Activated CD4-positive, alpha-beta T cell treated with anti-CD3 and anti-CD28 coated beads, Interleukin-2, amount 10 ng/mL, durations not matched to agents 7 days and 5 days (primary cell): ENCODE measurements at places on chromosomes 3 and 15. TPM values are rescaled to one million over a fixed set of nuclear protein-coding genes. Genes with fewer than 3 reads are reported as not detected.

DNA sequence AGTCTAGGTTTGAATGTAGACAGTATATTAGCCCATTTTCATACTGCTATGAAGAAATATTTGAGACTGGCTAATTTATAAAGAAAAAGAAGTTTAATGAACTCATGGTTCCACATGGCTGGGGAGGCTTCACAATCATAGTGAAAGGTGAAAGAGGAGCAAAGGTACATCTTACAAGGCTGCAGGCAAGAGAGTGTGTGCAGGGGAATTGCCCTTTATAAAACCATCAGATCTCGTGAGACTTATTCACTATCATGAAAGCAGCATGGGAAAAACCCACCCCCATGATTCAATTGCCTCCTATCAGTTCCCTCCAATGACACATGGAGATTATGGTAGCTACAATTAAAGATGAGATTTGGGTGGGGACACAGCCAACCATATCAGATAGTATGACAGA is 440.1 kb upstream of the ARHGEF26 start:
- peaks cover 3% of the 10 kb centered on the region for H3K36me3 ChIP-seq
- H3K4me1 ChIP-seq = peaks cover 8% of the 10 kb centered on the region
- no peak overlapping the region for H3K4me3 ChIP-seq
- H3K27me3 ChIP-seq = no peaks in the 10 kb centered on the region
- no peak for DNase-seq

DNA sequence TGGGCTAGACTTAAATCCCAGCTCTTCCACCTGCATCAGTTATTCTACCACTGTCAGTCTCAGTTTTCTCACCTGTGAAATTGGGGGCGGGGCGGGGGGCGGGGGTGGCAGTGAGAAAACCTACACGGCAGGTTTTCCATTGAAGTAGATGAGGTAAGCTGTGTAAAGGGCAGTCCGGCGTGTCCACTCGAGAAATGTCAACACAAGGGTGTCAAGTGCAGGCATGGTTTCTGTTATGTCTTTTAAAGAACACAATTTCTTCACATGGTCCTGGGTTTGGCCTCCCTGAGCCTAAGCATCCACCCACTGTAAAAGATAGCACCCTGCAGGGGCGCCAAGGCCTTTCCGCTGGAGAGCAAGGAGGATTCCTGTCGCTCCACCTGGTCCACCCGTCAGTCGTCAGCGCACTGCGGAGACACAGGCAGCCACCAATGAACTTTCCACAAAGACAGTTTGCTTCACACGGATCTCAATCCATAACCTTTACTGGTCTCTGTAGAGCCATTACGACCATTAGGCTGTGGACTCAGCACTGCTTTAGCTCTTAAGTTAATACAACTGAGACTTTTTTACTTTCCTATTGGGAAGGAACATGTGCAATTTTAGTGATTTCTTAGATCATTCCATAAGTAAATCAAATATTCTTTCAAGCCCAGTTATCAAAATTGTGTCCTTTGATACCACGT is 99.5 kb upstream of the FOXB1 start:
- peaks cover 3% of the 10 kb centered on the region for H3K4me1 ChIP-seq
- H3K27me3 ChIP-seq = peaks cover 39% of the 10 kb centered on the region
- H3K27ac ChIP-seq = no peak overlapping the region
- H3K36me3 ChIP-seq = no peaks in the 10 kb centered on the region
- DNase-seq = no peak

- peaks cover 74% of the 10 kb centered on the region for H3K36me3 ChIP-seq
- H3K27me3 ChIP-seq = no peaks in the 10 kb centered on the region
- H3K4me3 ChIP-seq = no peak overlapping the region
- H3K27ac ChIP-seq = no peak overlapping the region
These were observed 40.2 kb downstream of the SUCLG2 start for GRCh38 chr3:67614195-67614594.

- H3K27me3 ChIP-seq = peaks cover 2% of the 10 kb centered on the region
- no peak overlapping the region for H3K27ac ChIP-seq
- no peaks in the 10 kb centered on the region for H3K36me3 ChIP-seq
- no peak overlapping the region for H3K4me3 ChIP-seq
These were observed 238.0 kb upstream of the EOMES start for GRCh38 chr3:27960133-27960532.

- no peaks in the 10 kb centered on the region for H3K27me3 ChIP-seq
- no peaks in the 10 kb centered on the region for H3K4me1 ChIP-seq
- H3K27ac ChIP-seq = no peak overlapping the region
- H3K4me3 ChIP-seq = no peak overlapping the region
These were observed 546.4 kb upstream of the ZNF385D start for GRCh38 chr3:22297436-22297835.

DNA sequence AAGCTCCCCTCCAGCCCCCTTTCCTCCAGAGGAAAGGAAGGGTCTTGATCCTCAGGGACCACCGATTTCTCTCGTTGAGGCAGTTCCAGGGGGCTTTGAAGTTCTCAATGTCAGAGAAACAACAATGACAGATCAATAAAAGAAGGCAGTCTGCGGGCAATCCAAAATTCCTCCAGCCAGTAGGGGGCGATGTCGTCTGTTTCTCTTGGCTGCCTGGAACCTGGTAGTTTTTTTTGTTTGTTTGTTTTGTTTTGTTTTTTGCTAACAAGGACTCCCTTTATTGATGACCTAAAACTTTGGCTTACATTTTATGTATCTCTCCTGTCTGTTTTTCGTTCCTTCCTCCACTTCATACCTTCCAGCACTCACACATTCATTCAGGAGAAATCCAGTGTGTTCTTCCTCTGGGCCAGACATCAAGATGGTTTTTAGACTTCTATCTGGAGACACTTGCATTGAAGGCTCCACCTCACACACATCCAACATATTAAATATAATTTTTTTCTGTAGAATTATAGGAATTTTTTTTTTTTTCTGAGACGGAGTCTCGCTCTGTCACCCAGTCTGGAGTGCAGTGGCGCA is 276.6 kb downstream of the RPLP1 start:
- peaks cover 65% of the 10 kb centered on the region for H3K4me1 ChIP-seq
- no peak overlapping the region for H3K27ac ChIP-seq
- no peak overlapping the region for H3K4me3 ChIP-seq
- DNase-seq = peak; percentile 77
- H3K27me3 ChIP-seq = peaks cover 10% of the 10 kb centered on the region

DNA sequence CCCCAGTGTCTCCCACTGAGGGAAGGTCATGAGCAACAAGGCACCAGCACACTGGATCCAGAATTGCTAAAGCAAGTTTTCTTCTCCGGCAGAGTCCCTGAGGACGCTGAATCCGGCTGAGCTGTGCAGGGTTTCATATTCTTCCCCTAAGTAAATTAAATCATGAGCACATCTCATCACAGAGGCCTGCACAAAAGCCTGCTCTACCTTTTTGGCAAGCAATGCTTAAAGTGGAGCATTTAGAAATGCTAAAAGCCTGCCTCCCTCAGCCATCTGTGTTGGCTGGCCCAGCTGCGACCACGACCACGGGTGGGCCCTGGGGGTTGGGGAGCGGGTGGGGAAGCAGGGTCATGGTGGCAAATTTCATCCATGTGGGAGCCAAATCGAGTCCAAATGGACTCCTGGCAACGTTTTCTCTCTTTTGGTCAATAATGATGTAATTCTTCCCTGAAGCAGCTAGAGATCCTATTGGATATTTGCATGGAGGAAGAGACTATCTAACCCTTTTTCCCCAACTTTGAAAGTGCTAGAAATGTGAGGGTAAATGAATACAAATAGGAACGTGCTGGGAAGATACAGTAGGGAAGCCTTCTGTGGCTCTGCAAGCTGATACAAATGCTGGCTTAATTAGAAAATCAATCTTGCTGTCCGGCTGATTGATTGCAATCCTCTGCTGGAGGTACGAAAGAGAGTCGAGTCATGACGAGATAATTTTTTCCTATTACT is 532.8 kb upstream of the TBL1XR1 start:
- DNase-seq = no peak
- no peak overlapping the region for H3K27ac ChIP-seq
- H3K4me1 ChIP-seq = no peaks in the 10 kb centered on the region
- H3K4me3 ChIP-seq = no peak overlapping the region
- H3K27me3 ChIP-seq = no peaks in the 10 kb centered on the region

GRCh38 chr3:25907081-25907480 is 117.2 kb downstream of the OXSM start:
- no peak overlapping the region for H3K4me3 ChIP-seq
- H3K36me3 ChIP-seq = no peaks in the 10 kb centered on the region
- peaks cover 20% of the 10 kb centered on the region for H3K4me1 ChIP-seq
- H3K27me3 ChIP-seq = peaks cover 14% of the 10 kb centered on the region

DNA sequence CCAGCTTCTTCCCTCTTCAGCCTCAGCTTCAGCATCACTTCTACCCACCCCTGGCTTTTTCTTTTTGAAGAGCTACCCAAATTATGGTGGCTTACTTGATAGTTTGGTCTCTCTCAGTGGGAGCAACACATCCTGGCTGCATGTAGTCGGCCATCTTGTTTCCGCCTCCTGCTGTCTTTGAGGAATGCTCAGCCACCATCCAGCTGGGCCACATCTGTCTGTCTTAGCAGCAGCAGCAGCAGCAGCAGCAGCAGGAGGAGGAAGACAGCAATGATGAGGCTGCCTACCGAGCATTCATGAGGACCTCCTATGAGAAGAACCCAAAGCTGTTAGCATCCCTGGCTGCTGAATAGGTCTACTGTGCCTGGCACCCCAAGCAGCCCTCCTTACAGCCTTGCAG is 19.7 kb downstream of the IL16 start:
- H3K27ac ChIP-seq = no peak overlapping the region
- H3K27me3 ChIP-seq = peaks cover 15% of the 10 kb centered on the region
- H3K4me1 ChIP-seq = no peaks in the 10 kb centered on the region
- DNase-seq = no peak
- no peaks in the 10 kb centered on the region for H3K36me3 ChIP-seq

GRCh38 chr3:66497288-66497984 is 3.4 kb downstream of the LRIG1 start:
- peak; percentile 43 for DNase-seq
- peaks cover 14% of the 10 kb centered on the region for H3K27me3 ChIP-seq
- peaks cover 82% of the 10 kb centered on the region for H3K4me1 ChIP-seq
- H3K27ac ChIP-seq = peak overlapping the region; percentile 48

DNA sequence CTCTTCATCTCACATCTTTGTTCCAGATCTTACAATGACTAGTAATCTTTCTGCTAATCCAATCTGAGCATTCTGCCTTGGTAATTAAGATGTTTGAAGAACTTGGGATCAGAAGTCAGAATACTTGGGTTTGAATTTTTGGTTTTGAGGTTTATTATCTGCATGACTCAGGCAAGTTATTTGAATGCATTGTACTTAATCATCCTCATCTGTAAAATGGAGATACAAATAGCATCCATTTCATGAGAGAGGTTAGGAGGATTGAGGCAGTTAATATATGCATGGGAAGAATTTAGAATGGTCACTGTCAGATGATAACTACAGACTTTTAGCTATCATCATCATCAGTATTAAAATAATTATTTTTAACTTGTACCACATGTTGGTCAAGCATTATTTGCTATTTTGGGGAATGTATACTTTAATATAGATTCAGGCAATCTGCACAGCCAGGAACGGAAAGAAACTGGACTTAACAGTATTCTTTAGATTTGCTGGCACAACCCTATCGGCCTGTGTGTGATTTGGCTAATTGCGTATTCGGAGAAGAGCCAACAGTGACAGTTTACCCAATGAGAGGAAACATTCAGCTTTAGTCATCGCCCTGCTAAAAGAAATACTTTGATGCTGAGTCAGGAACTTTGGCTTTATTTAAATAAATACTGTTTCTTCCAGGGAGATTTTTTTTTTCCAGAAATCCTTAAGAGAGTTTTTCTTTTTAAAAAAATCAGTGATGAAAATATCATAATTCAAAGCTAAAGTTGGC is 600.0 kb downstream of the ROBO1 start:
- H3K27ac ChIP-seq = no peak overlapping the region
- no peak for DNase-seq
- H3K36me3 ChIP-seq = no peaks in the 10 kb centered on the region
- H3K4me1 ChIP-seq = no peaks in the 10 kb centered on the region

DNA sequence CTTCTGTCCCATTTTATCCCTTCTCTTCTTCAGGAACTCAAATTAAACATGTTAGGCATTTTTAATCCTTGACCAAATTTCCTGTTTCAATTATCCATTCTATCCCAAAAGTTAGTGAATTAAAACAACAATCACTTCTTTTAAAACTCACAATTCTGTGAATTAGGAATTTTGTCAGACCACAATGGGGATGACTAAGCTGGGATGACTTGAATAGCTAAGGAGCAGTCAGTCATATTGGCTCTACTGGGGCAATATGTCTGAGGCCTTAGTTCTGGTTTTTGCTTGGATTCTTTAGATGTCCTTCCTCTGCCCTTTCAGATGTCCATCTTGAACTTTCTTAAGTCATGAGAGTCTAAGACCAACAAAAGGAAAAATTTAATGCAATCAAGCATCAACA is 178.2 kb upstream of the TGFBR2 start:
- H3K4me3 ChIP-seq = no peak overlapping the region
- H3K27me3 ChIP-seq = peaks cover 2% of the 10 kb centered on the region
- H3K36me3 ChIP-seq = no peaks in the 10 kb centered on the region
- H3K4me1 ChIP-seq = no peaks in the 10 kb centered on the region
- no peak for DNase-seq

DNA sequence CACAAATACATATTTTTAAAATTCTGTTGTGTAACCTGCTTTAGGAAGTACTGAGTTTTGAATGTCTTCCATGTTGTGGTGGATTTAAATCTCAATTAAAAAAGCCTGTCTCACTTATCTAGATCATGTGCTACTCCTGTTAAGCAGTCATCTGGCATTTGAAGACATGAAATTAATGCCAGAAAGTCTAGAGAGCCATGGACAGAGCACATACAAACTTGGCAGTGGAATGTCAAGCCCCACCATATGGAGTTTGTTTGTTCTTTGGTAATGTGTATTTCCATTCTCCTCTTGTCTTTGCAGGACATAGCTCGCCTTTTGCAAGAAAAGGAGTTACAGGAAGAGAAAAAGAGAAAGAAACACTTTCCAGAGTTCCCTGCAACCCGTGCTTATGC is 39.3 kb upstream of the UTS2B start:
- no peak overlapping the region for H3K27ac ChIP-seq
- H3K4me3 ChIP-seq = no peak overlapping the region
- peaks cover 9% of the 10 kb centered on the region for H3K4me1 ChIP-seq
- no peaks in the 10 kb centered on the region for H3K27me3 ChIP-seq
- DNase-seq = no peak

DNA sequence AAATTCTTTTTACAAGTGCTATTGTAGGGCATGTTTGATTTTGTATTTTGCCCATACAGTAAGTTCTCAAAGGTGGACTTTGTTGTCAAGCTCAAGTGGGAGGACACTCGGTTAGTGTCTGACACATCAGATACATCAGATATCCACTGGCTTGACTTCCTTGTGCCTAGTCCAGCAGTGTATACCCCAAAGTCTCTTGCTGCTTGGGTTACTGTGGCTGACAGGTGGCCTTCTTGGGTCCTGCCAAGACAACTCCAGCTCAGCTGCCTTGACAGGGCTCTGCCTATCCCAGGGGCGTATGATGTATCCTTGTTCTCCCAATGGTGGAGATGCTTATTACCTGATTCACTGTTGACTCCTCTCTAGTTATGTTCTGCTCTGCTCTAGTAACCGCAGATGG is 214.9 kb downstream of the CBLB start:
- no peak overlapping the region for H3K4me3 ChIP-seq
- DNase-seq = no peak
- no peak overlapping the region for H3K27ac ChIP-seq
- H3K27me3 ChIP-seq = peaks cover 2% of the 10 kb centered on the region
- peaks cover 21% of the 10 kb centered on the region for H3K36me3 ChIP-seq

Gene GP5
- 1.3 TPM for total RNA-seq

Gene CPN2
- total RNA-seq = not detected

Gene SEMA3F
- not detected for total RNA-seq

Gene MINAR1
- 0.40 TPM for total RNA-seq

Gene ZNF860
- not detected for total RNA-seq

Gene SKIL
- 15.9 TPM for total RNA-seq

Gene OIP5
- 18.9 TPM for total RNA-seq
